SK-MEL-5 (cell line): ENCODE measurements at places on chromosomes 13 and 19.

DNA sequence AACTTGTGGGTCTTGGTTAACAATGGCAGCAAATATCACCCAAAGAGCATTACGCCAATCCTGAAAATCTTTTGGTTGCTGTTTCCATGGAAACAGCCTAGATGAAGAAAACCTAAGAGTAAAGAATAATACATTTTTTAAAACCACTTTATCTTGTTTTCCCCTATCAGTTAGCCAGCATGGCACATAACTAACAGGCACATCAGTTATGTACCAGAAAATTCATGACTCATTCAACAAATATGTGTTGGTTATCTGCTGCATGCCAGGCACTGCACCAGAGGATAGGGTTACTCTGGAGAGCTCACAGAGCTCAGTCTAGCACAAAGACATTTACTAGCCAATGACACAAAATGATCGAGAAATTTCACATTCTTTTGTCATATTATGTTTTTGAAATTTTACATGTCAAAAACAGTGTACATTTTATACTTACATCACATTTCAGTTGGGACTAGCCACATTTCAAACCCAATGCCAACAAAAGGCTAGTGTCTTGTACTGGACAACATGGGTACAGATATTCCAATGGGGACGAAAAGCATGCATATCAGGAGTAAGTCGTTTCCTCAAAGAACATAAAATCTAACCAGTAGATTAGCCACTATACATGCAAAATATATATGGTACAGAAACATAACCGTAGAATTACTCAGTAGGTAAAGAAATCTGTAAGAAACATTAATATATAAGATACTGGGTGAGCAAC, 20.3 kb downstream of the LNX2 start:
- peak; percentile 55 for DNase-seq

DNA sequence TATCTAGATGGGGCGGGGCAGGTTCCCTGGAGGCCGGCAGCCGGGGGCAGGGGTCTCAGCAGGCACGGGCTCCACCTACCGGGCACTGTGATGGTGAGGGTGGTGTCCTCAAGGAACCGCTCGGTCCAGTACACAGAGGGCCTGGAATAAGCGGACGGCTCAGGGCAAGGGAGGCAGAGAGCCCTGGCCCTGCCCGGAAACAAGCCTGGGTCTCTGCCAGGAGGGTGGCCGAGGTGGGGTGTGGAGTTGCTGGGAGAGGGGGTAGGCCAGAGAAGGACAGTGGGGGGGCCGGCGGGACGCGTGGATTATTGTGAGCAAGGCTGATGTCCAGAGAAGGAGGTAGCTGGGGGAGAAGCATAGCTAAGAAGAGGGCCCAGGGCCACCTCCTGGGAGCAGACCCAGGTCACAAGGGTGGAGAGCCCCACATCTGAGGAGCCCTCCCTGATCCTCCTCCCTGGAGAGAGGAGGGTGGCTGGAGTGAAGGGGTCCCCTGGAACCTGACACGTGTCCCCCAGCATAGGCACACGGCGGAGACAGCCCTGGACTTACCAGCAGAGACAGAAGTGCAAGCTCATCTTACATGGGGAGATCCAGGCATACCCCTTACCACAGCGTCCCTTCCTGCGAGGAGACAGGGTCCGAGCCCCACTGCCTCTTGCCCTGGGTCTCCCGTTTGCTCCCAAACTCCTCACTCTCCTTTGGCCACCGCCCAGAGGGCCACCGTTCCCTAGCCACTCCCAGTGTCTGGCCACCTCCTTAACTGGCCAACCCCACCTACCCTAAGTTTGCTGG, 29.0 kb upstream of the MIER2 start:
- no peak for DNase-seq

- no peak for DNase-seq
These were observed 66.9 kb downstream of the MIPEP start for GRCh38 chr13:23822252-23822824.

- no peak for DNase-seq
These were observed 4.7 kb downstream of the RPL28 start for GRCh38 chr19:55390461-55390880.

DNA sequence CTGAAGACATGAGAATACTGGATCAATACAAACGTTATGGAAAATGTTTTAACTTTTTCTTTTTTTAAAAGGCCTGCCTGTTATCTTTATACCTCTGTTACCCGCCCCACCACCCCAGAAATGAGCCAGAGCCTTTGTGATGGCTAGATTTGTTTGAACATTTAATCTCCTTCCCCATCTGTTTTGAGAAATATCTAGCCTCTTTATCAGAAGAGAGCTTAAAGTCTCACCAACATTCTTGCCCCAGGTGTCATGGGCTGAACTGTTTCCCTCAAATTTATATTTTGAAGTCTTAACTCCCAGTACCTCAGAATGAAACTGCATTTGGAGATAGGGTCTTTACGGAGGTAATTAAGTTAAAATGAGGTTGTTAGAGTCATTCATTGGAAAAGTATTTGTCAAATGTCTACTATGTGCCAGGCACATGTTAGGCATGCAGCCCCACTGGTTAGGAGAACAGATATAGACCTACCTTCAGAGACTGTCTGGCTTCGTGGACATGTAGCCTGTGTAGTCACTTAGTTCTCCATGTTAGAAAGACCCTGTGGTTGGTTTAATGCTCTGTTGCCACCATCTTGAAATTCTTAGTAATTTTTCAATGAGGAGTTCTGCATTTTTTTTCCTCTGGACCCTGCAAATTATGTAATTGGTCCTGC, 6.3 kb upstream of the RB1 start:
- no peak for DNase-seq

DNA sequence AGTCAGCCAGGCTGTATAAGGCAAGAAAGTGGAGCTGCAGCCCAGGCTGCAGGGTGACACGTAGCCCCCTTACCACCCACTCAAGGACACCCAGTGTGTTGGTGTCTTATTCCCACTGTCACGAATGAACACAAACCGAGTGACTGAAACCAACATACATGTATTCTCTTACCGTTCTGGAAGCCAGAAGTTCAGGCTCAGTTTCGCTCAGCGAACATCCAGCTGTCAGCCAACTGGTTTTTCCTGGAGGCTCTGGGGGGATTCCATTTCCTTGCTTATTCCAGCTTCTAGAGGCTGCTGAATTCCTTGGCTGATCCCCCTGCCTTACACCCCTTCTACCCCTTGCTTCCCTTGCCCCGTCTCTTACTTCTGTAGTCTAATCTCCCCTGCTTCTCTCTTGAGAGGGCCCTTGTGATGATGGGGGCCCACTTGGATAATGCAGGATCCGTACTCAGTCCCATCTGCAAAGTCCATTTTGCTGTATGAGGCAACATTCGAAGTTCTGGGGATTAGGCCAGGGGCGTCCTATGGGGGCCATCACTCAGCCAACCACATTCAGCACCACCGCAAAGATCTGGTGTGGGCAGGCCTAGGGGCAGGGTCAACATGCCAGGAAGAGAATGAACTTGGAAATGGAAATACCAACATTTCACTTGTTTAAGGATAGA, 47.3 kb upstream of the MTIF3 start:
- DNase-seq: no peak

- DNase-seq: no peak
These were observed 55.8 kb downstream of the ZNF254 start for GRCh38 chr19:24142771-24143170.

GRCh38 chr19:46392252-46392801, 21.0 kb downstream of the CCDC8 start:
- DNase-seq: peak; percentile 10
